CD8-positive, alpha-beta memory T cell (primary cell): ENCODE measurements at places on chromosomes 4 and X. TPM values are rescaled to one million over a fixed set of nuclear protein-coding genes. Genes with fewer than 3 reads are reported as not detected.

GYPA gene
- total RNA-seq: not detected

OCRL gene
- 1.7 TPM for total RNA-seq

MSANTD1 gene
- total RNA-seq: 0.46 TPM

DNA sequence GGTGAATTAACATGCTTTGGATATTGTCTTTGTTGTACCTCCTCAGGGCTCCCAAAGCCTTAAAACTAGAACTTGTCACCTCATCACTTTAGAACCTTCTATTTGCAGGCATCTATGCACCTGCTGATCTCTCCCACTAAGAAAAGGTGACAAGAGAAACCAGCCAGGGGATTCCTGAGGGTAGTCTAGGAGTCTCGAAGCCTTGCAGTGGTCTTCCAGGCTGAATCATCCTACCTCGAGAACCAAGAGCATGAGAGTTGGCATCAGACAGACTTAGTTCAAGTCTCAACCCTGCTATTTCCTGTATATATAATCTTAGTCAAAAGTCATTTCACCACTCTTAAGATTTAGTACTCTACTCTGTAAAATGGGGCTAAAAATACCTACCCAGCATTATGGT lies 29.6 kb downstream of the RTL5 start:
- no peaks in the 10 kb centered on the region for H3K27me3 ChIP-seq
- no peaks in the 10 kb centered on the region for H3K36me3 ChIP-seq
- H3K4me3 ChIP-seq: peak overlapping the region; percentile 53
- H3K27ac ChIP-seq: peak overlapping the region; percentile 84
- DNase-seq: peak; percentile 17

- H3K27me3 ChIP-seq: no peaks in the 10 kb centered on the region
- DNase-seq: peak; percentile 3
- no peak overlapping the region for H3K4me3 ChIP-seq
- H3K4me1 ChIP-seq: no peaks in the 10 kb centered on the region
- no peaks in the 10 kb centered on the region for H3K36me3 ChIP-seq
These were observed 143.6 kb downstream of the SLIT2 start for GRCh38 chr4:20395160-20395773.

DNA sequence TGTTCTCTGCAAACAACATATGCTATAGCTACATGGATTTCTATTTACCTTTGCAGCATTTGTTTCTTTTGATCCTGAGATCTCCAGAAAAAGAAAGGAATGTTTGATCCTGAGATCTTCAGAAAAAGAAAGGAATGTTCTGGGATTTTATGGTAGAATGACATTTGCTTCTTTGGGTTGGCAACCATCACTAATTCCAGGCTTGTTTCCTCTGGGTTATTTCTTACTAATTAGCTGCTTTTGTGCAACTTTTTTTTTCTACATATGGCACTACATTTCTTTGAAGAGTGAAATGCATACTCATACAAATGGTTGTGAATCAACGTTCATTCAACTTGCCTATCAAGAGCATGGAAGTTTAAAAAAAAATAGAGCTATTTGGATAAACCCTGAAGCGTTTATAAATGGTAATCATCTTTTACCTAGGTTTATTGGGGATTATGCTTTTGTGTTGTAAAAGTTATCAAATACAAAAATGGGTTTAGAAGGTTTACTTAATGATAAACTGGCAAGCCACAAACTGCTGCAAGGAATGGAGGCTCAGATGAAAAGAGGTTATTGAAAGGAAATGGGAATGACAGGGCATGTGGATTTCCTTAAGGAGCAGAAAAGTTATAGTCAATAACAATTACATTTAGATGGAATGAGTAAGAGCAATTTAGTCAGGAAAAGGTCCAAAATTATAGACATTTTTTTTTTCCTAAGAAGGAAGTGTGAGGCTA lies 95.6 kb upstream of the PCDH18 start:
- H3K4me3 ChIP-seq: no peak overlapping the region
- no peaks in the 10 kb centered on the region for H3K27me3 ChIP-seq
- no peaks in the 10 kb centered on the region for H3K4me1 ChIP-seq
- H3K27ac ChIP-seq: no peak overlapping the region
- DNase-seq: no peak

- no peak for DNase-seq
- no peak overlapping the region for H3K27ac ChIP-seq
- no peaks in the 10 kb centered on the region for H3K27me3 ChIP-seq
- H3K4me1 ChIP-seq: no peaks in the 10 kb centered on the region
These were observed 420.6 kb upstream of the PABPC4L start for GRCh38 chr4:134622199-134622598.

DNA sequence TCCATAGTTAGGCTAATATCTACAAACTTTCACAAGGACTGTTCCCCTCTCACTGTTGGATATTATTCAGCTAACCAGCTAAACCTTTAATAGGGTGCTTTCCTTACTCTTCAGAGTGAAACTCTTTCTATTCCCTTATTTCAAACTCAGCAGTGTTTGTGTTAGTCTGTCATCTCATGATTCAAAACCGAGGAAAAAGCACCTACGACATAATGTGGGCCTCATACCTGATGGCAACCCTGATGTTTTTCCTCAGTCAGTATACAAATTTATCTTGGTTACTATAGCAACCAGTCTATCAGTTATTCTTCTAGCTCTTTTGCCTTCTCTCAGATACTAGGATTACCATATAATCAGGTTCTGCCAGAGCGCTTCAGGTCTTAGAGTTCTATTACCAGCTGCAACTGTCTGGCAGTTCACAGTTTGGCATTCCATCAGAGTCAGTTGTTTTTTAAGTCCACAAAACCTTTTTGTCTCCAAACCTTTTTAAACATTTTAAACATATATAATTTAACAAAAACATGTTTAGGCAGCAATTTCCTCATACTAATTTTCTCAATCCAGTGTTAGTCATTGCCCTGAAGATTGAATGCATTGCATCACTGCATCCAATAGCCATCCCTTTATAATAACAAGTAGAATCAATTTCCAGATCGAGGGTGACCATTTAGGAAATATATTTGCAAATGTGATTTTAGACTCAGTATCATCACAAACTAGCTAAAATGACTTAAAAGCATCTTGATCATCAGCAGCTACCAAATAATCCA lies 7.4 kb downstream of the WDR44 start:
- no peak for DNase-seq
- H3K27ac ChIP-seq: no peak overlapping the region
- peaks cover 35% of the 10 kb centered on the region for H3K4me1 ChIP-seq
- H3K4me3 ChIP-seq: no peak overlapping the region
- H3K27me3 ChIP-seq: no peaks in the 10 kb centered on the region

DNA sequence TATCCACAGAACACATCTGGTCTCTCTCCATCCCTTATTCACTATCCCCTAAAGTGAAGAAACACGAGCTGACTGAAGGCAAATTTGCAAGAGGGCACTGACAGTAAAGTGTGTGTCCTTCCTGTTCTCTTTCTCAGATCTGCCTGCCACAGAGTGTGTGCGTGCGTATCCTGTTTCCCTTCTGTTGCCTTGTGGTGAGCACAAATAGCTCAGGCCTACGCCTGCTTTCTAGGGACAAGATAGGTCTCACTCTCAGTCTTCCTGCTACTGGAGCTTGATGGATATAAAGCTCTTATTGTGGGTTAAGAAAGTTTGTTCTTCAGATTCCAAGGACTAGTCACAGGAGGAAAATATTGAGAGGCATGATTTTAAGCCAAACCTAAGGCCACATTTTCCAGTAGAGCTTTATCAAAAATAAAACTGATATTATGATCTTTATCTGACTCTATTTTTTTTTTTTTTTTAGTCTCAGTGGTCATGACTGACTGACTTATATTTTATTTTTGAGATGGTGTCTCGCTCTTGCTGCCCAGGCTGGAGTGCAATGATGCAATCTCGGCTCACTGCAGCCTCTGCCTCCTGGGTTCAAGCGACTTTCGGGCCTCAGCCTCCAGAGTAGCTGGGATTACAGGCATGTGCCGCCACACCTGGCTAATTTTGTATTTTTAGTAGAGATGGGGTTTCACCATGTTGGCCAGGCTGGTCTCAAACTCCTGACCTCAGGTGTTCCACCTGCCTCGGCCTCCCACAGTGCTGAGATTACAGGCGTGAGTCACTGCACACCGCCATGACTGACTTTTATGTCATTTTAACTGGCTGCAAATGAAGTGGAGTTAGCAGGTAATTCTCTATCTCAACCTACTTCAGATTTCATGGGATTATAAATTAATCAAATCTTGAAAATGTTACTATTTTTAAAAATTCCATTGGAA lies 140.3 kb upstream of the SH3RF1 start:
- no peaks in the 10 kb centered on the region for H3K36me3 ChIP-seq
- no peaks in the 10 kb centered on the region for H3K27me3 ChIP-seq
- H3K4me3 ChIP-seq: no peak overlapping the region
- DNase-seq: peak; percentile 61
- H3K4me1 ChIP-seq: peaks cover 21% of the 10 kb centered on the region
- no peak overlapping the region for H3K27ac ChIP-seq

DNA sequence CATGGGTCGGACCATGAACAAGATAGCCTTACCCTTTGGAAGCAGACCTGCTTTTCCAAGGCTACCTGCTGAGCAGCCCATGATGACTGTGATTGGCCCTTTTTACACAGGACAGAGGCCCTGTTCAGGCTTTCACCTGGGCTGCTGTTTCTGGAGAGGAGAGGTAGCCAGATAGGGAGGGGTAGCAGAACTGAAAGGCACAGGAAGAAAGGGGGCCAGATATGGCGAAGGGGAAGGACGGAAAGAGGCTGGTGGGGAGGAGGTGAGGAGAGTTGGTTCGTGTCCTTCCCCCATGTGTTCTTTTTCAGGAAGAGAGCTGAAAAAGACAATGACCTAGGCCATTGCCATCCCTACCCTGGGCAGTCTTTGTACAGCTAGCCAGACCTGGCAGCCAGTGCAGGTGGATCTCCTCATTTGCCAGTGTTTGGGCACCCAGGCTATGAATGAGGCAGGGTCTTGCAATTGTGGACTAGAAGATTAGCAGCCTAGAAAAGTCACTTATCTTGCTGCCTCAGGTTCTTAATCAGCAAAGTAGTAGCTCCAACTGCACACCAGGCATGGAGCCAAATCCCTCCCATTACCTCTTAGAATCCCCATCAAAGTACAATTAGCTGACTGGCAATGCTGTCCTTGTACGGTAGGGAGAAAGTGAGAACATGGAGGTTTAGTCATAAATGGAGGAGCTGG lies 139.6 kb downstream of the AMMECR1 start:
- no peaks in the 10 kb centered on the region for H3K36me3 ChIP-seq
- no peaks in the 10 kb centered on the region for H3K27me3 ChIP-seq
- no peaks in the 10 kb centered on the region for H3K4me1 ChIP-seq
- H3K27ac ChIP-seq: peak overlapping the region; percentile 54

- no peak overlapping the region for H3K4me3 ChIP-seq
- no peak overlapping the region for H3K27ac ChIP-seq
- H3K36me3 ChIP-seq: no peaks in the 10 kb centered on the region
These were observed 352.5 kb downstream of the GPM6A start for GRCh38 chr4:175459571-175459970.

- no peak overlapping the region for H3K27ac ChIP-seq
- DNase-seq: no peak
- no peaks in the 10 kb centered on the region for H3K27me3 ChIP-seq
- H3K4me1 ChIP-seq: no peaks in the 10 kb centered on the region
- H3K4me3 ChIP-seq: no peak overlapping the region
These were observed 33.0 kb upstream of the FRAS1 start for GRCh38 chr4:78024085-78024484.

GRCh38 chr4:15719506-15719905 lies 16.6 kb downstream of the BST1 start:
- H3K36me3 ChIP-seq: no peaks in the 10 kb centered on the region
- DNase-seq: no peak
- no peaks in the 10 kb centered on the region for H3K27me3 ChIP-seq
- no peak overlapping the region for H3K27ac ChIP-seq

DNA sequence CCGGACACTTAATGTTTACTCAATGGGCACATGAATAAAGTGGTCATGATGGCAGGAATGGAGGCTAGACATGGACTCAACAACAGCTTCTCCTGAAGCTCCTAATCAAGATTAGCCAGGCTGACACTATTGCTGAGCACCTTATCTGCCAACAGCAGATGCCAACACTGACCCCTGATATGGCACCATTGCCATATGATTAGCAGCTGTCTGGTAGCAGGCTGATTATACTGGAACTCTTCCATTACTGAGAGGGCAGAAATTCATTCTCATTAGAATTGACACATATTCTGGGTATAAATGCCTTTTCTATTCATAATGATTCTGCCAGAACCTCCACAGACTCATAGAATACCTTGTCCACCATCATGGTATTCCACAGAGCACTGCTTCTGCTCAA lies 18.4 kb upstream of the AFF1 start:
- H3K4me3 ChIP-seq: no peak overlapping the region
- no peaks in the 10 kb centered on the region for H3K36me3 ChIP-seq
- no peak overlapping the region for H3K27ac ChIP-seq
- DNase-seq: no peak

DNA sequence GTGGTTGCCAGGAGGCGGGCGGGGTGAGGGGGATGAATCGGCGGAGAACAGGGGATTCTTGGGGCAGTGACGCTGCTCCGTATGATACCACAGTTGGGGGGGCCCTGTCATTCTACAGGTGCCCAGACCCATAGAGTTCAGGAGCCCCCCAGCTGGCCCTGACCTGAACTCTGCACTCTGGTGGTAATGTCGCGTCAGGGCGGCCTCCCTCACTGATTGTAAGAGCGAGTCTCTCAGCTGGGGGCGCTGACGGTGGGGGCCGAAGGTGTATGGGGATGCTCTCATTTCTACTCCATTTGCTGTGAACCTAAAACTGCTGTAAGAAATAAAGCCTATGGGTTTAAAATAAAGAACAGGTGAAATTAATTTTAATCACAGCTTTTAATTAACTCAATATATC lies 91.8 kb upstream of the PSAPL1 start:
- no peaks in the 10 kb centered on the region for H3K27me3 ChIP-seq
- no peak overlapping the region for H3K4me3 ChIP-seq
- H3K27ac ChIP-seq: no peak overlapping the region
- H3K36me3 ChIP-seq: no peaks in the 10 kb centered on the region
- DNase-seq: no peak

DNA sequence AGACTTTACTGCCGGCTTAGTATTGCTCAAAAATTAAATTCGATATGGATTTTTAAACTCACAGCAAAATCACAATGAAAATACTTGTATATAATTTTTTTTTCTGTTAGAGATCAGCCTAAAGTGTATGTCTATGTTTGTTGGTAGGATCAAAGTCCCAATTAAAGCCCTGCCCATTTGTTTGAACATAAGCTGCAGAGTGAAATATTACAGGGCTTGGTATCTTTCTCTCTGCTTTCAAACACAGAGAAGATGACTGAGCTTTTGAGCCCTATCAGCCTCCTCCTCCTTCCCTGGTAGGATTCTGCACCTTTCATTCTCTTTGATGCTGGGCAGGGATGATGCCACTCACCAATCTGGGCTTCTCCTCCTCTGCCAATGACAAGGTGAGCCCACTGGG lies 345.4 kb downstream of the PPP1R2C start:
- no peak overlapping the region for H3K27ac ChIP-seq
- no peak overlapping the region for H3K4me3 ChIP-seq
- no peaks in the 10 kb centered on the region for H3K36me3 ChIP-seq
- no peak for DNase-seq

GRCh38 chrX:120140293-120140981 lies 18.0 kb upstream of the RHOXF2 start:
- no peak overlapping the region for H3K4me3 ChIP-seq
- no peaks in the 10 kb centered on the region for H3K36me3 ChIP-seq
- no peak overlapping the region for H3K27ac ChIP-seq
- no peak for DNase-seq
- H3K4me1 ChIP-seq: peaks cover 2% of the 10 kb centered on the region

GRCh38 chrX:102029026-102029425 lies 96.5 kb upstream of the TCEAL2 start:
- no peak overlapping the region for H3K27ac ChIP-seq
- no peaks in the 10 kb centered on the region for H3K27me3 ChIP-seq
- no peaks in the 10 kb centered on the region for H3K4me1 ChIP-seq
- H3K36me3 ChIP-seq: no peaks in the 10 kb centered on the region
